ENCODE measurements at places on chromosomes 13 and 19. TPM values are rescaled to one million over a fixed set of nuclear protein-coding genes. Genes with fewer than 3 reads are reported as not detected.

PRTN3 gene
- polyA plus RNA-seq = 0.34 TPM

GJA3 gene
- polyA plus RNA-seq = not detected

HIPK4 gene
- not detected for polyA plus RNA-seq

GAPDHS gene
- not detected for polyA plus RNA-seq

SYCN gene
- not detected for polyA plus RNA-seq

ZNF701 gene
- polyA plus RNA-seq = 1.8 TPM

JSRP1 gene
- 5.7 TPM for polyA plus RNA-seq

LILRB3 gene
- polyA plus RNA-seq = 0.29 TPM

NKPD1 gene
- polyA plus RNA-seq = 0.42 TPM

AMH gene
- 23.2 TPM for polyA plus RNA-seq

JAK3 gene
- 0.48 TPM for polyA plus RNA-seq
